ENCODE measurements at places on chromosomes 2 and 18.
A peak's percentile ranks its signal among the peaks of the same experiment; 100 is the strongest.

GRCh38 chr18:8989017-8989416 is 113.5 kb upstream of the NDUFV2 start:
- DNase-seq = no peak

- no peak for DNase-seq
Observed at GRCh38 chr18:76530391-76530790, 35.3 kb upstream of the ZNF516 start.

DNA sequence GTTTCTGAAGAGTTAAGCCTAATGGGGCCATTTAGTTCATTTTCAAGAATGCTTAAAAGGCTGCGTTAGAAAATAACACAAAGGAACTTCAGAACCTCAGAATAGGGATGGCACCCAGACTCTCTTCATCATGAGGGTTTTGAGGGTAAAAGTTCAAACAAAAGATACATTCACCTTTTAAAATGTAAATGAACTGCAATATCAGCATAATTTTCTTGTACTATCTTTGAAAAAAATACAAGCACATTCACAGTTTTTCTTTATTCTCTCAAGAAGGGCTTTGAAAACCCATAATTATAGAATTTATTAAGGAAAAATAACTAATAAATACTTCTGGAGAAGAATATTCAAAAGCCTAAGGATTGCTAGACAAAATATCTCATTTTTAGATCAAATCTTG is 791.0 kb downstream of the DCC start:
- no peak for DNase-seq

DNA sequence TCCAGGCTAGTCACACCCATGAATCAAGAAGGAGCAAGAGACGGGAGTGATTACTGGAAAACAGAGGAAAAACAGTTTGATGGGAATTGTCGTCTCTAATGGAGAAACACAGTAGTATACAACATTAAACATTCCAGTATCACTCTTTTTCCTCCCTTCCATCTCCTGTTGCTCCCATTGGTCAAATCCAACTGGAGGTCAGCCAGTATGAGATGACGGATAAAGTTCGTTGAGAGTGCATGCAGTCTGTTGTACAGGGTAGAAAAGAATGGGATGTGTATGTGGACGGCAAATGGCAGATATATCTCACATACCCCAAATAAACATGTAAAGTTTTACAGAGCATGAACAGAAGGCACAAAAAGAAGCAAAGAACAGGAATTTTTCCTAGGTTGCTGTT is 221.9 kb upstream of the TNP1 start:
- no peak for DNase-seq

- no peak for DNase-seq
Observed at GRCh38 chr2:67876176-67876575, 186.6 kb downstream of the C1D start.

DNA sequence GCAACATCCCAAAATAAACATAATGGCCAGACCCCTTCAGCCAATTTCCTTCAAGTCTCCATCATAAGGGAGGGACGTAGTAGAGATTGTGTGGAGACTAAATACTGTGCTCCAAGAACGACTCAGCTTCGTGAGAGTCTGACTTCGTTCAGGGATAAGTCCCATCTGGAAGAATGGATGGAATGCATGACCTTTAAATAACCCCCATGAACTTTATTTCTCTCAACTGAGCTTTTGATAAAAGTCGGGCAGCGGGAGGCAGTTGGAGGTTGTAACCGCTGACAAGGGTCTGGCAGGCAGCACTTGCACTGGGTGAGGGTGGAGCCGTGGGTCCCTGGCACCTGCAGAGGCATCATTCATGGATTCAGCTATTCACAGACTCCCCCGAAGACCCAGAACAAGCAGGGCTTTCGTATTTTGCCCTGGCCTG is 115.9 kb downstream of the ZFP36L2 start:
- peak; percentile 41 for DNase-seq

GRCh38 chr2:209960676-209961630 is 41.5 kb upstream of the RPE start:
- DNase-seq = peak; percentile 18

DNA sequence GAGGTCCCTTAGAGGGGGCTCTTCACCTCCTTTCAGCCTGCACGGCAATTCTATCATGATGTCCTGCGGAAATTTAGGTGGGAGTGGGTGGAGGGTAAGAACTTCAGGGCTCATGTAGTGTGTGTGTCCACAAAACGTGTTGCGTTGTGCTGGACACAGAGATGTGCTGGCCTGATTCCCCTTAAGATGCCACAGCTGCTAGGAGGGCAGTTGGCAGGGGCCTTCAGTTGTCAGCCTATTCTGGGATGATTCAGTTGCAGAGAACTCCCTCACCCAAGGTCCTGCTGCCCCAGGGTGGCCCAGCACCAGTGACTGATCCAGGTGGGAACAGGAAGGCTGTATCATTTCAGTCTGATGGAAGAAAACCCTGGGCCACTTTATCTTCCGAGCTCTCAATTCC is 1.0 kb upstream of the HJURP start:
- no peak for DNase-seq

GRCh38 chr2:29025711-29026110 is 44.6 kb downstream of the TOGARAM2 start:
- no peak for DNase-seq

DNA sequence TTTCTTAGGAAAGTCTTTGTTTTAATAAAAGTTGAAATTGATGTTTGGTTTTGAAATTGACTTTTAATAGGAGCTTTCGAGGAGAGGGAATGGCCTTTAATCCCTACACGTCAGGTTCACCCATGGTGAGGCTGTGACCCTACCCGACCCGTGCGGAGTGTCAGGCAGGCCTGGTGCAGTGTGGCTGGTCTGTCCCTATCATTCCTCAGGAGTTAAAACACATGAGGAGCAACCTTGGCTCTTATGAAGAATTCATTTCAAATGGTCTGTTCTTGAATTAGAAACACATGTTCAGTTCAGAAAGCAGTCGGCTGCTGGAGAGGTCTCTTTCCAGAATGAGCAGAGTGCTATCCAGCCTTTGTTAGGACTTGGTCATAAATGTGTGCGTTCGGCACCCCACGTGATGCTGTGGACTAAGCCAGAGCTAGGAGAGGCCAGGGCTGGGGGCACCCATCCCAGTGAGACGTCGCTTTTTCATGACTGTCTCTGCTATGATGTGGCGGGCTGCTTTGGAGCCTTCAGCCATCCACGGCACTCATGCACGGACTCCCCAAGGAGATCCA is 54.7 kb downstream of the EMILIN2 start:
- no peak for DNase-seq

DNA sequence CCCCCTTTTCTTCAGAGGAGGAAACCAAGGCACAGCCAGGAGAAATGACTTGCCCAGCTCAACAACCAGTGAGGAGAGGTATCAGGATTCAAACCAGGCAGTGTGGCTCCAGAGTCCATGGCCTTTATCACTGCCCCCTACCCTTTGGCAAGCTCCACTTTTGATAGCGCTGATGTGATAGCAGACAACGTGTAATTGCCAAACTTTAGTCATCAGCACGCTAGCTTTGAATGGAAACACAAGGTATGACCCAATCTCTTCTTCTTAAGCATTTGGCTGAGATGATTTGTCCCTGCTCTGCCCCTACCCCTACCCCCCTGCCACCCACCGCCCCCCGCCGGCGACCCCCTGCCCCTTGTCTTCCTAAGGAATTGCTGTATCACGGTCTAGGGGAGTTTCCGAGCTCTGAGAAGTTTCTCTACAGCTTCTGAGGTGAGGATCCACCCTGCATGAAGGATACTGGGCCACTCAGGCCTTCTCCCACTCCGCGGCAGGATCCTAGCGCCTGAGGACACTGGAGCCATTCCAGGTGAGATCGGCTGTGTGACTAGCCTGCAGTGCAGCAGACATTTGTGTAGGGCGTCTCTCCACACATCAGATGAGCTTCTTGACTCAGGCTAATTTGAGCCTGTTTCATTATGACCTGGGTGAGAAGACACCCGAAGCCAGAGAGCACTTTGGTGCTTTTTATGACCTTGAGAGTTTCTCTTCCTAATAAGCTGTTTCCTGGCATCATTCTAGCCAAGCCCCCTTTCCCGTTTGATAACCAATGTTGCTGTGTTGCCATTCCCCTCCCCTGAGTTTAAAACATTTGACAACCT is 75.1 kb upstream of the MAP4K4 start:
- DNase-seq = no peak

GRCh38 chr2:70943205-70943871 is 7.6 kb downstream of the ATP6V1B1 start:
- no peak for DNase-seq

DNA sequence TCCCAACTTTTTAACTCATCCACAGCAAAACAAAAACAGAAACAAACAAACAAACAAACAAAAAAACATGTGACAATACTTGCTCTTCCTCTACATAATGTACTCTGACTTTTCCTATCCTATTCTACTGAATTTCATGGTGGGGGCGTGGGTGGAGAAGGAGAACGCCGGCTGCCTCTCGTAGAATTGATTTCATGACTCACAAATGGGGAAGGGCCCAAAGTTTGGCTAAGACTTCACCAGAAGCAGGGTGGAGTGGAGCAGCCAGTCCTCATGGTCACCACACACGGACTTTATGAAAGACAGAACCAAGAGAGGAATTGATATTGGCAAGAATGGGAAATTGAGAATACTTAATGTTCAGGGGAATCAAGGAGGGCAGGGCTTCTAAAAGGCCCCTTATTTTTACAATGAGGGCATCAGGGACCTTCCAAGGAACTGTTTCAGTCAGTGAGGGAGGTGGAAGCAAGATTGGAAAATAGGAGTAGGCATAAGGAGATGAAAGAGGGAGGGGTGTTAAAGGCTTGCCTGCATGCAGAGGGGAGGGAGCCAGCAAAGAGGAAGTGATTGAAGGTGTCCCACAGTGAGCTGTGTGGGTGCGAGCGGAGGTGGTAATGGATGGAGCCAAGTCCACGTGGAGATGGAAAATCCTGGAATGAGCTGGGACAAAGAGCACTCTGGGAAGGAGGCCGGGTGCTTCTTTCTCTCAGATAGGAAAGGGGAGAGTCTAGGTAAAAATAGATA is 27.9 kb downstream of the MARCHF4 start:
- DNase-seq = no peak

DNA sequence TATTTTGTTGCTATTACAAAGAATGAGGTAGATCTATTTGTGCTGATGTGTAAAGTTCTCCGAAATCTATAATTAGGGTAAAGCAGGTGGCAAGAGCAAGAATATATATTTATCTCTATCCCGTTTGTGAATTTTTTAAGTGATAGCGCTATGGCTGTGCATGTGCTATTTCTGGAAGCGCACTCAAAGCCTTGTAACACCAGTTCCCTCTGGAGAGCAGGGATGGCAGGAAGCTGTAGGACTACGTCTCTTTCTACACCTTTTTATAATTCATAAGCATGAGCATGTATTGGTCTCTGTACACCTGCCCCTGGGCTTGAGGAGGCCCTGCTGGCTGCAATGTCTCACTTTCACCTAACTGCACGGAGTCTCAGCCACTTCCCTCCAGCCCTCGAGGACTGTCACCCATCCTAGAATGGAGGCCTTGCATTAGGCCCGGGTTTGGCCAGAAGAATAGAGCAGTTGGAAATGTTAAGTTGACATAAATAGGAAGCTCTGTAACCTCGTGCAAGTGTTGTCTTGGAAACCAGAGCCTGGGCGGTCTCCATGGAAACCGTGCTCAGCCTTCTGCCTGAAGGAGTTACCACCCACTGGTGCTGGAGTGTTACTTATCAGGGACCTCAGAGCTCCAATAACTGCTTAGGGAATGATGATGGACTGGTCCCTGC is 20.9 kb downstream of the ITM2C start:
- DNase-seq = no peak

- no peak for DNase-seq
Observed at GRCh38 chr2:127256381-127256780, 36.3 kb upstream of the CYP27C1 start.

DNA sequence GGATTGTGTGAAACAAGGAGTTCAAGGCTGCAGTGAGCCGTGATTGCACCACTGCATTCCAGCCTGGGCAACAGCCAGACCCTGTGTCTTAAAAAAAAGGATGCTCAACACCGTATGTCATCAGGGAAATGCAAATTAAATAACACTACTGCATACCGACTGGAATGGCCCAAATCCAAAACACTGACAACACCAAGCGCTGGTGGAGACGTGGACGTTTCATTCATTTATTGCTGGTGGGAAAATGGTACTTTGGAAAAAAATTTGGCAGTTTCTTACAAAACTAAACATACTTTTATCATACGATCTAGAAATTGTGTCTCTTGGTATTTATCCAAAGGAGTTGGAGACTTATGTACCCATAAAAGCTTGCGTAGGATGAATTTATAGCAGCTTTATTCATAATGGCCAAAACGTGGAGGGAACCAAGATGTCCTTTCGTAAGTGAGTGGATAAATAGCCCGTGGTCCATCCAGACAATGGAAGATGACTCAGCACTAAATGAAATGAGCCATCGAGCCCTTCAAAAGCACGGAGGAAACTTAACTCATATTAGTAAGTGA is 24.2 kb downstream of the NEU4 start:
- no peak for DNase-seq

- DNase-seq = no peak
Observed at GRCh38 chr2:88451811-88452564, 505 bp downstream of the FOXI3 start.

GRCh38 chr2:112684415-112684775 is 36.4 kb upstream of the NT5DC4 start:
- no peak for DNase-seq

GRCh38 chr2:234164493-234165413 is 114.3 kb downstream of the SPP2 start:
- no peak for DNase-seq

All from left ventricle myocardium inferior (tissue), 1 donor.